AG09319 (cell line): ENCODE measurements at places on chromosomes 5 and 9.

GRCh38 chr5:124417196-124417595 is 329.2 kb downstream of the ZNF608 start:
- DNase-seq = no peak

DNA sequence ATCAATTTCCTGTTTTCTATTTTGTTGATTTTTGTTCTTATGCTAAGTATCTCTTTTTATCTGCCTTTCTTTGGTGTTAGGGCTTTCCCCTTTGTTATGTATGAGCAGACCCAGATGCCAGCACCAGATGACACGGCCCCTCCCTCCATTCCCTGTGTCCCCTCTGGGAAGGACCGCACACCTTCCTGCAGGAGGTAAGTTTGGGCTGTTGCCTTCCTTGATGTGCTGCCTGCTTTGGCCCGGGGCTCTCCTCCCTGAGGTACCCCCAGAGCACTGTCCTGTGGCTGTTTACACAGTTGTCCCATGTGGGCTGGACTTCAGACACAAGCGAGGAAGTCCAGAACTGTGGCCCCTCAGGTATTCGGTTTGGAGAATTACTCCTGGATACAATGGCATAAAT is 343.8 kb upstream of the IRX1 start:
- no peak for DNase-seq

DNA sequence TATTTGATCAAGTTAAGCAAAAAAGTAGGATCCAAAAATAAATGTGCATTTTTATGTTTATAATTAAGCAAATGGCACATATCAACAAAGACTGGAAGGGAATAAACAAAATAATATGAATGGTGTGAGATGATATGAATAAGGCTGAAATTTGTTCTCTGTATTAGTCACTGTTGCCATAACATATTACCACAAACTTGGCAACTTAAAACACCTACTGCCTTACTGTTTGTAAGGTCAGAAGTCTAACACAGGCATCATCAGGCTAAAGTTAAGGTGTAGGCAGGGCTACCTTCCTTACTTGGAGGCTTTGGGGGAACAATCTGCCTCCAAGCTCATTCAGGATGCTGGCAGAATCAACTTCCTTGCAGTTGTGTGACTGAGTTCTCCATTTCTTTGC is 19.3 kb downstream of the PGGT1B start:
- DNase-seq = no peak

GRCh38 chr5:919356-920000 is 26.8 kb downstream of the TRIP13 start:
- no peak for DNase-seq
